ENCODE measurements at places on chromosomes 5 and 9.

GRCh38 chr5:10548418-10549122 lies 15.3 kb upstream of the ANKRD33B start:
- no peak for DNase-seq

DNA sequence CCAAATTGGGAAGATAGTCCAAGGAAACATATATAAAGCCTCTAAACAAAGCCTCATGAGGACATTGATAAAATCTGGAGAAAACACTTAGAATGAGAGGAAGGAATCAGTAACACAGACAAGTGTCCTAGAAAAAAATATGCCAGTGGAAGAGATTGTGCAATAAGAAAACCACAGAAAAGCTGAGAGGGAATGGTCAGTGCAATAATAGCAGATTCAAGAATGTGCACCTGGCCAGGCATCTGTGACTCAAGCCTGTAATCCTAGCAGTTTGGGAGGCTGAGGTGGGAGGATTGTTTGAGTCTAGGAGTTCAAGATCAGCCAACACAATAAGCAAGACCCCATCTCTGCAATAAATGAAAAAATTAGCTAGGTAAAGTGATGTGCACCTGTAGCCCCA lies 691.2 kb upstream of the CDH6 start:
- peak; percentile 82 for DNase-seq

GRCh38 chr9:125103021-125103420 lies 40.3 kb downstream of the SCAI start:
- DNase-seq: no peak

DNA sequence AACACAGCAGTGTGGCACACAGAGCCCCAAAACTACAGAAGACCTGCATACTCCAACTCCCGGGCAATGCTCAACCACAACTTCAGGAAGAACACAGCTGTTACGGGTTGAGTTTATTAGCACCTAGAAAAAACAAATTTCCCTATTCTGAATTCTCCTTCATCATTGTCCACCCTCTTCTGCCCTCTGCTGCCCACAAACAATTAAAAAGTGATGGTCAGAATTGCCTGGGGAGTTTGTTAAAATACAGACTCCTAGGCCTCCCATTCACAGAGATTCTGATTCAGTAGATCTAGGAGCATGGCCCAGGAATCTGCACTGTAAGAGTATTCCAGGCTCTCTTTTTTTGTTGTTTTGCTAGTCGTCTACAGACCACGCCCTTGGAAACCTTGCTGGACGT lies 310.6 kb downstream of the NDUFS4 start:
- DNase-seq: peak; percentile 43

- DNase-seq: peak; percentile 12
Observed at GRCh38 chr5:95069948-95070347, 214.9 kb downstream of the MCTP1 start.

DNA sequence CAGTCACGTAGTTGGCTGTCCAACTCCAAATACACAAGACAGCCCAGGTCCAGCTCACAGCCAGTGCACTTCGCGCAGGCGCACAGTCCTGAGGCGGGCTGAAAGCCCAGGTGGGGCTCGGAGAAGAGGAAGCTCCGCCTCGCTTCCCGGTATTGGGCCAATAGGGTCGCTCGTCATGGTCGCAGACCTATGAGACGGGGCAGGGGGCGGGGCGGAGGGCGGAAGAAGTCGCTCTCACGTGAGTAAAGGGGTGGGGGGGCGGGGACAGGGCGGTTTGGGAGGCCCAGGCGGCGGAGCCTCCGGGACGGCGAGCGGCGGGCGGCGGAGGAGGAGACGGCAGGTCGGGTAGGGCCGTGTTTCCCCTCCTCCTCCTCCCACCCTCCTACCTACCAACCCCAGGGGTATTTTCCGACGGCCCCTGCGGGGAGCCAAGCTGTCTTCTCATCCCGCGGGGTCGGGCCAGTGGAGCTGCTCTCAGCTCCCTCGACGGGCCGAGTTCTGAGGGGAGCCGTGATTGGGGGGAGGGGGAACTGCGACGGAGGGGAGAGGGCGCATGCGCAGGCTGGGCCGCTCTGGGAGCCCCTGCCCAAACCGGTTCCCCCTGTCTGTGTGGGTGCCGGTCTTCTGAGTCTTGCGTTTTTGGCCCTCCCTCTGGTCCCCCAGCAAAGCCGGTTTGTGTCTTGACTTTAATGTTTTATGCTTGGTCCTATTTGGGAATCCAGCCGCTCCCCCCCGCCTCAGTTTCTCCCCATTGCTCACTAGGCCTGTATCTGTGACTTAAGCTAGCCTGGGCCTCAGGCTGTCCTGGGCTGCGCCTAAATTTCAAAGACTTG lies at the start of gene RABGAP1:
TSS of gene RABGAP1 (plus strand) at position 272 of the 833 bp plus-strand sequence. CDS start 16,040 bp downstream, outside the sequence.
- DNase-seq: peak; percentile 96

- peak; percentile 66 for DNase-seq
Observed at GRCh38 chr9:99966716-99967115, 60.3 kb downstream of the STX17 start.
